ENCODE measurements at places on chromosomes 3 and 15.

GRCh38 chr3:31240466-31240865 lies 292.3 kb upstream of the STT3B start:
- no peak for DNase-seq

- no peak for DNase-seq
Measured at GRCh38 chr3:112394003-112394640, 61.2 kb downstream of the CD200 start.

DNA sequence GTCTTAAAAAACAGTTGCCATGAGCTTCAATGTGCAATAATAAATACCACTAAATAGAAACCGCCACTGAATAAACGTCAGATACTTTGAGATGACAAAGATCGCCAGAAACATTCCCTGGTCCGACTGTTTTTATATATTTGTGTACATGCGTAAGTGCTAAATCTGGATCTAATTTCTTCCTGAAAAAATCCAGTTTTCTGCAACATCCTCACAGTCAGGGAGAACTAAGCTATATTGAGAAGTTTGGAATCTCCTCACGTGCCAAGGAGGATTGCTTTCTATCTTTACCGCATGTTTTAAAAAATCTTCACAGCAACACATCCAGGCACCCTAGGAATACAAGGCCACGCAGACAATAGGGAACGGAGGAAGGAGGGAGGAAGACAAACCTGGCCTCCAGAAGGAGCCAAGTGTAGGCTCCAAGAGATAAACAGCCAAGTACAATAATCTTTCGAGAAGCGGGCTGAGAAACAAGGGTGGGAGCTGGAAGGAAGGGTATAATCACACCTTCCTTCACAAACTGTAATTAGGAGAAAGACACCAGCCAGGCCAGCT lies 5.7 kb downstream of the VGLL4 start:
- DNase-seq = no peak

DNA sequence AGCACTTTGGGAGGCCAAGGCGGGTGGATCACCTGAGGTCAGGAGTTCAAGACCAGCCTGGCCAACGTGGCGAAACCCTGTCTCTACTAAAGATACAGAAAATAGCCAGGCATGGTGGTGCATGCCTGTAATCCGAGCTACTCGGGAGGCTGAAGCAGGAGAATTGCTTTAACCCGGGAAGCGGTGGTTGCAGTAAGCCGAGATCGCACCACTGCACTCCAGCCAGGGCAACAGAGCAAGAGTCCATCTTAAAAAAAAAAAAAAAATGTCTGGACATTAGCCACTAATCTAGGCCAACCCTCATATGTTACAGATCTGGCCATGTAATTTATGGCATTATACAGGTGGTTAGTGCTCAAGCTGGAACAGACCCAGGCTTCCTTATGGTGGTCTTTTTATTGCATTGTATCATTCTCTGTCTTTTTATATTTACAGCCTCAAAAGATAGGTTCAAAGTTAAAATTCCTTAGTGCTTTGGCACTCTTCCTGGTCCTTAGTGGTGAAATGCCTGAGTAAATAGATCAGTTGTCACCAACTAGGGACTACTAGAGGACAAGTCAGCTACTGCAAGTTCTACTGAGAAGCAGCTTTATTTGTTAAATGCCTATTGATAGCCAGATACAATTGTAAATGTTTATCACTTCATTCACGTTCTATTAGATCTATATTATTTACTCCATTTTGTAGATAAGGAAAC lies 16.0 kb downstream of the STARD9 start:
- no peak for DNase-seq

DNA sequence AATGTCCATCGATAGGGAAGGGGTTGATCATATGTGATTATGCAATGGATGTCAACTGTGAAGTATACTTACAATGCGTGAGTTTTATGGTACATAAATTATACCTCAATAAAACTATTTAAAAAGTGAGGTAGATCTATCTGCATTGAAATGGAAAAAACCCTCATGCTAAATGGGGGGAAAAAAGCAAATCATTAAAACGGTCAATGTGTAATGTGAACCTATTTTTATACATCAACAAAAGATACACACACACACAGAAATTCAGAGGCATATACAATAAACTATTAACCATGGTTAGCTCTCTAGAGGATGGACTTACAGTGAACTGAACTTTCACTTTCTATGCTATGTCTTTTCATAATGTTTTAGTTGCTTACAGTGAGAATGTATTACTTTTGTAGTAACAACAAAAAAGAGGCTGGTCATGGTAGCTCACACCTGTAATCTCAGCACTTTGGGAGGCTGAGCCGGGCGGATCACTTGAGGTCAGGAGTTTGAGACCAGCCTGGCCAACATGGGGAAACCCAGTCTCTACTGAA lies 23.1 kb downstream of the STIMATE start:
- DNase-seq = no peak

GRCh38 chr3:80010021-80010571 lies 242.3 kb upstream of the ROBO1 start:
- DNase-seq = no peak

- DNase-seq = no peak
Measured at GRCh38 chr15:45523166-45523460, 558 bp upstream of the SLC30A4 start.

DNA sequence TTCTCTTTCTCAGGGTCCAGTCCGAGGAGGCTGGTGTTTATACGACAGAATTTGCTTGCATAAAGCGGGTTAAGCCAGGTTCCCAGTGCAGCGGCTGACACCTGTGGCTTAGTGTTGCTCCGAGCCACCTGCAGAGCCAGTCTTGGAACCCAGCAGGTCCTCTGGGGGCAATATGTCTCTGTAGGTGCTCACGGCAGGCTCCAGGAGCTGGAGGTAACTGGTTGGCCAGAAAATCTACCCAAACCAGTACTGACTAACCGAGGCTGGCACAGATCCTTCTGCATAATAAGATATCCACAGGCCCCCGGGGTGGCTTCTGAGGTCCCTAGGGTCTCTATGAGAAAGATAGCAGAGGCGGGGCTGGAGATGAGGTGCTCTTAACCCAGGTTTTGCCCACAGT lies 3.2 kb downstream of the MGLL start:
- no peak for DNase-seq

- no peak for DNase-seq
Measured at GRCh38 chr3:181930105-181930504, 218.4 kb downstream of the SOX2 start.

- no peak for DNase-seq
Measured at GRCh38 chr3:143677430-143677829, 170.8 kb downstream of the SLC9A9 start.

GRCh38 chr15:69916169-69916785 lies 181.4 kb downstream of the TLE3 start:
- no peak for DNase-seq

Measured in thyroid gland (tissue), 4 donors.